ENCODE measurements at places on chromosomes 3 and 15. TPM values are rescaled to one million over a fixed set of nuclear protein-coding genes. Genes with fewer than 3 reads are reported as not detected.

The TMEM158 gene
- 9.7 TPM for total RNA-seq

The ARNT2 gene
- 19.3 TPM for total RNA-seq

The DISP2 gene
- 1.1 TPM for total RNA-seq

The ALDH1A2 gene
- total RNA-seq: 0.36 TPM

The TLR9 gene
- total RNA-seq: not detected

The ACAD9 gene
- 22.9 TPM for total RNA-seq

The NAALADL2 gene
- total RNA-seq: not detected

The CCDC12 gene
- total RNA-seq: 65.9 TPM

The HDGFL3 gene
- total RNA-seq: 72.8 TPM

The TMEM212 gene
- not detected for total RNA-seq

The SCG5 gene
- total RNA-seq: 2.3 TPM

The DUOX1 gene
- total RNA-seq: not detected

The RASA2 gene
- 9.2 TPM for total RNA-seq

The B3GALNT1 gene
- total RNA-seq: 0.18 TPM

The SLC28A1 gene
- 0.04 TPM for total RNA-seq

The GLDN gene
- total RNA-seq: not detected

The UNC13C gene
- not detected for total RNA-seq

The CHRNA7 gene
- 3.2 TPM for total RNA-seq

The CCDC39 gene
- not detected for total RNA-seq

The GREM1 gene
- 5.9 TPM for total RNA-seq

The SPATA12 gene
- total RNA-seq: 0.32 TPM

The ATP13A5 gene
- total RNA-seq: not detected

The NOX5 gene
- total RNA-seq: 0.18 TPM

The FAM174B gene
- total RNA-seq: 9.1 TPM

The RASGRF1 gene
- 0.19 TPM for total RNA-seq

The CILP gene
- total RNA-seq: 0.67 TPM

The STRA6 gene
- 66.5 TPM for total RNA-seq

The SERINC4 gene
- 0.15 TPM for total RNA-seq

The EFL1 gene
- total RNA-seq: 27.4 TPM

The TBC1D21 gene
- total RNA-seq: not detected

The MBNL1 gene
- 56.7 TPM for total RNA-seq

The POMGNT2 gene
- 6.0 TPM for total RNA-seq

The POPDC2 gene
- 0.23 TPM for total RNA-seq

The NEK10 gene
- 0.64 TPM for total RNA-seq

The FYTTD1 gene
- 25.0 TPM for total RNA-seq

The ARL6IP5 gene
- total RNA-seq: 98.6 TPM

The TRH gene
- not detected for total RNA-seq

The TMOD2 gene
- total RNA-seq: 1.4 TPM

The DTX3L gene
- 10.0 TPM for total RNA-seq

The CACNA1D gene
- 1.0 TPM for total RNA-seq

The NME9 gene
- total RNA-seq: not detected

The MAP2K1 gene
- total RNA-seq: 118 TPM

The MCF2L2 gene
- 0.26 TPM for total RNA-seq

The PP2D1 gene
- total RNA-seq: not detected

The SORD gene
- 35.3 TPM for total RNA-seq

The CX3CR1 gene
- 0.04 TPM for total RNA-seq

The MYO5C gene
- total RNA-seq: 7.4 TPM

The DAPK2 gene
- total RNA-seq: 3.5 TPM

The SUSD5 gene
- 2.9 TPM for total RNA-seq

The KLHL40 gene
- total RNA-seq: not detected

The ARPP19 gene
- 116 TPM for total RNA-seq

The GASK1A gene
- not detected for total RNA-seq

All from A549 treated with dexamethasone at 1 μM for 4 hours (cell line).